Right kidney (tissue), 9 donors: ENCODE measurements at places on chromosomes 12 and 14.

DNA sequence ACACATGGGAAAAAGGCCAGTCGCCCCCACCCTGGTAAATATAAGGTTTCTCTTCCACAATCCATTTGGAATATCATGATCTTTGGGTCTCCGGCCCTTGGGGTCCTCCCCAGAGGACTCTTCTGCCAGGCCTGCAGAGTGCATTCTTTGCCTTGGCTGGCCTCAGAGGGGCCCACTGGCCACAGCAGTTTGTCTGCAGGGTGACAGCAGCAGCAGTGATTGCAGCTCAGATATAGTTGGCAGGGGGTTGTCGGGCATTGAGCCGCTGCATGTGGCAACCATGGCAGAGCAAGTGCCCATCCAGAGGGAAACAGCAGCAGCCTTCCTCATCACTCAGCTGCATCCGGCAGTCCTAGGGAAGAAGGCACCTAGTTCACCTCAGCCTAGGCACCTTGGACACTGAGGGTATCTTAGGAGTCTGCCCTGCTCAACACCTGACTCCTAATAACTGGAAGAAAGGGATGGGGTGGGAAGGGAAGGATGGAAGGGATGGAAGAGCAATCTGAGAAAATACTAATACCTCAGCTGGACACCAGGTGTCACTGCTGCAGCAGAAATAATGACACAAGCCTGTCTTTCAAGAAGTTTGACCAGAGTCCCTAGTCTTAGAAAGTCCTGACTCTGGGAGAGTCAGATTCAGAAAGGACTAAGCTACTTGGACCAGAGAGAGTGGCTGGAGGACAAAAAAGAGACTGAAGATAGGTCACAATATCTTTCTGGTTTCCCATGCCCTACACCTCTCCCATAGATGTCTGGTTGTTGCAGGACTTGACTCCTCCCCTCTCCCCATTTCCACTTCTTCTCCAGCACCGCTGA is 8.9 kb downstream of the AJUBA start:
- peak; percentile 37 for DNase-seq

GRCh38 chr12:62401631-62402030 is 65.0 kb upstream of the MON2 start:
- no peak for DNase-seq

DNA sequence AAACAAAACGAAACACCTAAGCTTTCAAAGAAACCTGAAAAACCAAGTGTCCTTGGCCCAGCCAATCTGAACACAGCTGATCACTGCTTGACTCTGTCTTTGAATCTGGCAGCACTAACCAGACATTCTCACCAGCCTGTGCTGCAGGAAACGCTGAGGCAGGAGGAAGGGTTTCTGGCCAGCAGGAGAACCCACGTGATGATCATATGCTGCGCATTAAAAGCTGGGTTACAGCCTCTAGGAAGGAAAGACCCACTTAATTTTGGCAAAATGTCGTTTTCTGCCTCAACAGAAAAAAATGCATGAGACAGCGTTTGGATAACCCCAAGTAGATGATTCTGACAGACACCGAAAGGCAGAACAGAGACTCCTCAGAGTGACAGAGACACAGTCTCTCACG is 9.8 kb downstream of the APPL2 start:
- no peak for DNase-seq

DNA sequence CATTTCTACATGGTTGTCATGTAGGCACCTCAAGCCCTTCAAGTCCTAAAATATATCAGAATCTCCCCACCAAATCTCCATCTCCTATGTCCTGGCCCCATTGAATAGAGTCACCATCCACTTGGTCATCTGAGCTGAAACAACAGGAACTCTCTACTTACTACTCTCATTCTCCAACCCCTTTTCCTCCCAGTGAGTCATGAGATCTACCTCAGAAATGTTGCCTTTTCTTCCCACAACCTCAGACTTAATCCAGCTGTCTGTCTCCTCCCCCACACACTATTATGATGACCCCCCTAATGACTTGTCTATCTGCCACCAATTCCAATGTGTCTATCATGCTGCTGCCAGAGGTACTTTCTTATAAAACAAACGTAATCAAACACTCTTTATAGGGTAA is 72.3 kb upstream of the TMEM263 start:
- DNase-seq: no peak

GRCh38 chr12:90085494-90086274 is 377.0 kb upstream of the ATP2B1 start:
- no peak for DNase-seq

DNA sequence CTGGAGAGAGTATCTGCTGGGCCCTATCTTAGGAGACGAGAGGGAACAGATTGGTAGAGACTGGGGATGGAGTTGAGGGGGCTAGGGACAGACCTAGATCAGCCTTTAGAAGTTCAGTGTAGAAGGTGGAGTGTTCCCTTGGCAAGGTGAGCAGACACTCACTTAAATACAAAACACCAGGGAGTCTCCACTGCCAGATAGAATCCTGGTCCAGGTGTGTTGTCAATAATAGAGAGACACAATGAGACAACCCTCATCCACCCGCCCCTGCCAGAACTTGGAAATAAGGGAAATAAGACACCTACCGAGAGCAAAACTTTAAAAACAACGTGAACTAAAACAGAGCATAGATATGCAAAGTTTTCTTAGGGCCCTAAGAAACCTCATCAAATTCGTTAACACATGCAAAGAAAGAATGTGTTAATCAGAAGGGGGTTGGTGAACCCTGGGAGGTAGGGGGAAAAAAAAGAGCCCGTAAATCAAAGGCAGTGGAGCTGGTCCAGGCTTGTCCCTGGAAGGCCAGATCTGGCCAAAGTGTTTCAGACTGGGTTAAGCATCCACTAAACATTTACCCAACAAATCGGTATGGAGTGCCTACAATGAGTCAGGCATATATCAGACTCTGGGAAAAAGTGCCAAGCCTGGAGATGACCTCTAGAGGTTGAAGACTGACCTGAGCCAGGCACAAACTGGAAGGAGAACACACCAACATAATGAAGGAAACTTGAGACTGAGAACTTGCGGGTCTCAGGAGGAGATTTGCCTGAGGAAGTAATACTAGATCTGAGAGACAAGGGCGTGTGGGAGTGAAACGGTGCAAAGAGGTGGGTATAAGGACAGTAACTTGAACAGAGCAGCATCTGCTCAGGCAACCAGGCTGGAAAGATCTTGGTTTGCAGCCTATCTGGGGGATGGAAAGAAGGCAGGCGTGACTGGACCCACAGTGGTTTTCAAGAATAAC is 37.0 kb upstream of the OTX2 start:
- DNase-seq: peak; percentile 9

DNA sequence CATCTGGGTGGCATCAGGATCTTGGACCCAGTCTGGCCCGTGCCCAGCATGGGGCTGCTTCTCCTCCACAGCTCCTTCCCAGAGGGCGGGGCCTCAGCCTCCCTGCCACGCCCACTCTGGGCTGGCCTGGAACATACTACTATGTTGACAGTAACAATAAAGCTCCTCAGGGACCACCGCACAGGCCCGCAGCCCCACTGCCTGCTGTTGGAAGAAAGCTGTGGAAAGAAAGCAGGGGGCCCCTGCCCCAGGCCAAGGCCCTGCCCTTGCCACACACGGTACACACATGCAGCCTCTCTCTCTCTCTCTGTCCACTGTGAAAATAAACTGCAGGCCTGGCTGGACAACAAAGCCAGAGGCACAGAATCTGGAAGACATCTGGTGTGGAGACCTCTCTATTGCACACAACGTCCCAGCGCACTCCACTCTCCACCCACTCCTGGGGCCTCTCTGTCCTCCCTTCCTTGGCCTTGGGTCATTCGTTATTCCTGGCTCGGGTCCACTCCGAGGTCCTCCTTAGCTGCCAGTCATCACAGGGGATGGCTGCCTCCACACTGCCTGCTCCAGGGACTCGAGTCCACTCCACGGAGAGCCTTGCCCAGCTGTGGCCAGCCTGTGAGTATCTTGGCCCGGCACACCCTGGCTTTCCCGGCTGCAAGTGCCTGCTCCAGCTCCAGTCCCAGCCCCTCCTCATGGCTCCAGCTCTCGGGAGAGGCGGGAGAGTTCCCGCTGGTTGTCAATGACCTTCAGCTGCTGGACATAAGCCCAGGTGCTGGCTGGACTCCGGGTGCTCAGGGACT is 11.8 kb upstream of the ENDOU start:
- peak; percentile 68 for DNase-seq

DNA sequence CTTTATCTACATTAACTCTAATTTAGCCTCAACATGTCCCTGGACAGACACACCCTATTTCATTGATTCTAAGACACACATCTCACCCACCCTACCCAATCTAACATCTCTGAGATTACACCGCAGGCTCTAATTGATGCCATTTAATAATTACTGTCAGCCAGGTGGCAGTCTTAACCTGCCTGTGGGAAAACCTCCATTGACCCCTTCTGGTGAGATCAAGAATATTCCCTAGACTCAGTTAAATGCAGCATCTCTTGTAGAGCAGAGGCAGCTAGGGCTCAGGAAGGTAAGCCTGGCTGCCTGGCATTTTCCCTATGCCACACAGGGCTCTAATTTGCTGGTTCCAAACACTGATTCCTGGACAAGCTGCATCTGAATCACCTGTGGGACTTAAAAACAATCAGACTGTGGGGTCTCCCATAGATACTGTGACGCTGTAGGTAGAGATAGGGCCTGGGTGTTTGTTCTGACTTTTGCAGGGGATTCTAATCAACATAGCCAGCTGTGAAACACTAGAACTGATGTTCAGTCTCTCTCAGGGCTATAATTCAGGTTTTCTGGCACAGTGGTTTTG is 14.3 kb downstream of the MCRS1 start:
- DNase-seq: no peak

DNA sequence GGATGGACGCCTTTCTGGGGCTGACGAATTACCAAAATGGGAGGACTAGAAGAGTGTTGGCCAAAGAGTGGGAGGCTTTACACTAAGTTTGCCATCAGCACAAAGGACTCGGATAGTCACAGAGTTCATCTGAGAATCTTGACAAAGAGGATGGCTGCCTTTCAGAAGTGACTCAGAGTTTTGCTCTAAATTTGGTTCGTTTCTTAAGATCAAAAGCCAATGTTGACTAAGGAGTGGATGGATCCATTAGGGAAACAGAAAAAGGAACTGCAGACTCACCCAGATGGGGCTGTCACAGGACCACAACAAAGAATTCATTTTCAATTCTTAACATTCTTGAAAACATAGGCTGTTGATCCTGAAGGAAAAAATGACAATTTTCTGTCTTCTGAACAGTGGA is 81.3 kb upstream of the DUSP6 start:
- no peak for DNase-seq

GRCh38 chr12:70043490-70044138 is 199.6 kb upstream of the CNOT2 start:
- no peak for DNase-seq

- DNase-seq: no peak
Observed at GRCh38 chr14:104980611-104981531, 2.7 kb upstream of the AHNAK2 start.

DNA sequence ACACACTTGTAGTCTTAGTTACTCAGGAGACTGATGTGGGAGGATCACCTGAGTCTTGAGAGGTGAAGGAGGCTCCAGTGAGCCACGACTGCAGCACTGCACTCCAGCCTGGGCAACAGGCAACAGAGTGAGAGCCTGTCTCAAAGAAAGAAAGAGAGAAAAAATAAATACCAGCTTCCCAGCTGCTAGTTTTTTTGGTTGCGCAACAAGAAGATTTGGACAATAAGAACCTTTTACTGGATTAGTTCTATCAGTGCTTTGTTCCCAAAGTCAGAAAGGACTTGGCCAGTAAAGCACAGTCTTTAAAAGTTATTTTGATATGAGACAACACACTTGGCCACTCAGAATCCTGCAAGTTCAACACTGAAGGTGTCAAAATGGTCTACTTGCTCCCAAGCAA is 768.1 kb upstream of the LRFN5 start:
- DNase-seq: no peak

GRCh38 chr12:71216725-71217579 is 59.2 kb upstream of the TSPAN8 start:
- no peak for DNase-seq

- DNase-seq: no peak
Observed at GRCh38 chr12:32714772-32715171, 35.7 kb downstream of the DNM1L start.

DNA sequence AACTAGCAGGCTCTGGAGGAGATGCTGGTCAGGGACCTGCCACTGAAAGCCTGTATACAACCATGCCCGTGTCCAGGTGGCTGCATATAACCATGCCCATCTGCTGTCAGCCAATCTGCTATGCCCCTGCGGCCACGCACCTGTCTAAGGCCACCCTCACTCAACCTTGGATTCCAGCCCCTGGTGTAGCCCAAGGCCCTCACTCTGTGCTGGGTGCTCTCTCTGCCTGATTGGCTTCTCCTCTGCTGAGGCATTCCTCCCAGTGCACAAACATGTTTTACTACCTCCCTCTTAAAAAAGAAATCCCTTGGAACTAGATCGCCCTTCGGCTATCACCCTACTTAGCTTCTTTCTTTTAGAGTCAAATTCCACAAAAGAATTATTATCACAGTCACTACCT is 45.5 kb downstream of the ZFP36L1 start:
- no peak for DNase-seq

- DNase-seq: peak; percentile 47
Observed at GRCh38 chr12:29640589-29641345, 143.0 kb downstream of the TMTC1 start.

DNA sequence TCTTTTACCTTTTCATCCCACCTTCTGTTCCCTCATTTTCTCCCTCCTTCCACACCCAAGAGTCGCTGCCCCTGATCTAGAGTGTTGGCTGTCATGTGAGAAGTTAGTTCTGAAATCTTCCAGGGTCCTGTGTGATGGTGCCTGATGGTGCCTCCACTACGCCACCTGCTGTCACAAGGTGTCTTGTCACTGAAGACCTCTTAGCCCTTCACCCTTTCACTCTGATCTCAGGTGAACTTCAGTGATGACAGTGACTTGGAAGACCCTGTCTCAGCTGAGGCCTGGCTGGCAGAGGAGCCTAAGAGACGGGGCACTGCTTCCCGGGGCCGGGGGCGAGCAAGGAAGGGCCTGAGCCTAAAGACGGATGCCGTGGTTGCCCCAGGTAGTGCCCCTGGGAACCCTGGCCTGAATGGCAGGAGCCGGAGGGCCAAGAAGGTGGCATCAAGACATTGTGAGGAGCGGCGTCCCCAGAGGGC is 7.6 kb upstream of the PFDN5 start:
- DNase-seq: peak; percentile 24

DNA sequence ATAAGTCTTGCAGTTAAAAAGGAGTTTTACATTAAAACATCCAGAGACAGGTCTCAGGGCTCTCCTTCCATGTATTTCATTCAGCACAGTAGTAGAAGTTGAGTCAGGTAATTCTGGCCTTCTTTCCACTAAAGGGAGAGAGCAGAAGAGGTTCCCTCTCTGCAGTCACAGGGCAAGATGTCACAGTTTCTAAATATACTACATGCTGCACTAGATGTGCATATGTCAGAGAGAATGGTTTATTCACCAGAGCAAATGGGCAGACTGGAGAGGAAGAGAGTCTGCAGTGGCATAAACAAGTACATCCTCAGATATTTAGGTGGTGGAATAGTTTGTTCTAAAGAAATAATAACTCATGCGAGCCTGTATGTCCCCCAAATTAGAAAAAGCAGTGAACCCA is 132.0 kb downstream of the KICS2 start:
- DNase-seq: no peak
